ENCODE measurements at places on chromosomes 1 and 21. TPM values are rescaled to one million over a fixed set of nuclear protein-coding genes. Genes with fewer than 3 reads are reported as not detected.

Gene HAO2
- 14.2 TPM for total RNA-seq

Gene ANKRD45
- total RNA-seq, result not detected

Gene AMY2B
- 21.5 TPM for total RNA-seq

Gene C1orf226
- total RNA-seq, result 6.6 TPM

Gene FCRLA
- 3.0 TPM for total RNA-seq

Gene CCDC181
- 1.3 TPM for total RNA-seq

Gene A3GALT2
- not detected for total RNA-seq

Gene FYB2
- total RNA-seq, result 15.5 TPM

Gene ZNF697
- 7.3 TPM for total RNA-seq

Gene MTMR11
- total RNA-seq, result 37.0 TPM

Gene MIGA1
- 18.1 TPM for total RNA-seq

Gene ADAM30
- not detected for total RNA-seq

Gene GJA5
- total RNA-seq, result 6.0 TPM

Gene IL22RA1
- 4.7 TPM for total RNA-seq

Gene GPATCH2
- total RNA-seq, result 22.5 TPM

Gene REN
- 16.2 TPM for total RNA-seq

Gene MRPS15
- 77.4 TPM for total RNA-seq

Gene OR4F29
- total RNA-seq, result not detected

Gene PCAT6
- total RNA-seq, result 0.60 TPM

Gene NR5A2
- 49.6 TPM for total RNA-seq

Gene APCS
- total RNA-seq, result not detected

Gene SLC35F3
- total RNA-seq, result 0.80 TPM

Gene LCE6A
- not detected for total RNA-seq

Gene CDC20
- 13.6 TPM for total RNA-seq

Data from hepatocyte (in vitro differentiated cells).